ENCODE measurements at places on chromosomes 6 and 20. TPM values are rescaled to one million over a fixed set of nuclear protein-coding genes. Genes with fewer than 3 reads are reported as not detected.

DNA sequence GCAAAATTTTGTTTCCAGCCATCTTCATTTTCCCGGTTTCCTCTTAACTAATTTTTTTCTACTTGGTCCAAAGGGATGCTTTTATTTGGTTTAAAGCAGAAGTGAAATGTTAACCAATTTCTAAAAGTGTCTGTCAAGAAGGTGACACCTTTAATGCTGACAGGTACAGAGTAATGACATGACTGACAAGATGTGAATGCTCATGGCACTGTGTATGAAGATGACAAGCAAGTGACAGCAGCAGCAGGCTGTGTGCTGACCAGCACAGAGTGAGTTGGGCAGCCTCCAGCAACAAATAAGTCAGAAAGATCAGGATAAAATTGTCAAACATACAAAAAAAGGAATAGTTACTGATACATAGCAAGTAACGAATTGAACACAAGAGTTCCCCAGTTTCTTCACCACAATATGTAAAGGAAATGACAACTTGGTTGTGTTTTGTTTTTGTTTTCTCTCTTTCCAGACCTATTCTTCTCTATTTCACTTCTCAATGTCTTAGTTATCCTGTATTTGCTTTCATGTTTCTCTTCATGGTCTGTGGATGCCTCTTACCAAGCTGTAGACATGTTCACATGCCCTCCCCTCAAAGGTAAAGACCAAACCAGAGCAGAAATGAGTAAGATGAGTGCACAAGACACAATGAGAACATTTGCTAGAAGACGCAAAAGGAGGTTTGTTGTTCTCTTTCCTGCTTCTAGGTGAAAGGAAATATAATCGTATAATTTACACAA lies 174.9 kb downstream of the FRK start:
- H3K27ac ChIP-seq: no peak overlapping the region
- H3K4me1 ChIP-seq: no peaks in the 10 kb centered on the region
- DNase-seq: no peak
- no peaks in the 10 kb centered on the region for H3K36me3 ChIP-seq
- no peaks in the 10 kb centered on the region for H3K27me3 ChIP-seq
- H3K4me3 ChIP-seq: no peak overlapping the region

DNA sequence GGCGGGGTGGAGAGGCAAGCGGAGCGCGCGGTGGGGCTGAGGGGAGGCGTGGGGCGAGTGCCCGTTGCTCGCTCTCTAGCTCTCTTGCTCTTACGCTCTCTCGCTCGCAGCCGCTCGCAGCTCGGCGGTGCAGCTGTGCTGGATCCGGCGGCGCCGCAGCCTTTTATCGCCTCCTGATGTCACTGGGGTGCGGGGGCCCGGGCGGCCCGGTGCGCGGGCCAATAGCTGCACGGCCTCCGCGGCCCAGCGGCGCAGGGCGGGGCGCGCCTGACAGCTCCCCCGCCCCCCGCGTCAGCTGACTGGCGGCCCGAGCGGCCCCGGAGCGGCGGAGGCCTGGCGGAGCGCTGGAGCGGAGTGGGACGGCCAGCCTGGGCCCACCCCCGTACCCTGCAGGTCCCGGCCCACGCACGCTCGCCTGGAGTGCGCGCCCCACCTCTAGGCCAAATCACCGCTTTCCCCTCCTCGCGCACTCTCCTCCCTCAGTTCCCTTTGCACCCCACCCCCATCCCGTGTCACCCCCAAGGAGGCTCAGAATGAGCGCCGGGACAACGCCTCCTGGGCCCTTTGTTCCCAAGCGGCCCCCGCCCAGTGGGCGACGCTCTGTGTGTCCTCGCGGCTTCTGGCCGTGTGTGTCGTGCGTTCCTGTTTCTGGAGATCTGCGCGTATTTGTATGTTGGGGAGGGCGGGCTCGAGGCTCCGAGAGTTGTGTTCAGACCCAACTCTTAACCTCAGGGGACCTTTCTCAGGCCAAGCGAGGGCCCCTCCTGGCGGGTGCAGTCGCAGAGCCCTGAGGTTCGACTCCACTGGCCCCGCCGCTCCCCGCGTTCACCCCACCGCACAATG lies at the start of gene MAFB:
Gene MAFB (minus strand): TSS at position 137 of the 843 bp plus-strand sequence. CDS start 386 bp downstream, outside the sequence.
- H3K4me1 ChIP-seq: peaks cover 5% of the 10 kb centered on the region
- H3K27me3 ChIP-seq: no peaks in the 10 kb centered on the region
- peak; percentile 87 for DNase-seq
- no peaks in the 10 kb centered on the region for H3K36me3 ChIP-seq
- H3K4me3 ChIP-seq: peak within 1 kb of the TSS; percentile 91

DNA sequence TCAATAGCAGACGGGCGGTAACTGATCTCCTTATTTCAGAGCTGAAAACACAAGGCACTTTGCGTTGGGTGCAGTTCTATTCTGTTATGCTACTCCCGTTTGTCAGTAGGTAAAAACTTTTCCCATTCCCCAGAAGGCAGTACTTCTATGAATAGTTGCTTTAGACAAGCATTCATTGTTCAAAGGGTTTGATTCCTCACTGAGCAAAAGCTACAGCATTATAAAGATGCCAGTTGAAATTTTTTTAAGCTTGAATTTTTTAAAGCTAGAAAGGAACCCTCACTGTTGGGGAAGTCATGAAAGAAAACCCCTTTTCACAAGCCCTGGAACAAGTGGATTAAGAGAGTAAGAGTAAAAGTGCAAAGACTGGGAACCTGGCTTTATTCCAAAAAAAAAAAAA lies 42.3 kb downstream of the FUT9 start:
- no peak overlapping the region for H3K27ac ChIP-seq
- H3K36me3 ChIP-seq: no peaks in the 10 kb centered on the region
- H3K4me1 ChIP-seq: no peaks in the 10 kb centered on the region
- H3K4me3 ChIP-seq: no peak overlapping the region
- H3K27me3 ChIP-seq: no peaks in the 10 kb centered on the region

DNA sequence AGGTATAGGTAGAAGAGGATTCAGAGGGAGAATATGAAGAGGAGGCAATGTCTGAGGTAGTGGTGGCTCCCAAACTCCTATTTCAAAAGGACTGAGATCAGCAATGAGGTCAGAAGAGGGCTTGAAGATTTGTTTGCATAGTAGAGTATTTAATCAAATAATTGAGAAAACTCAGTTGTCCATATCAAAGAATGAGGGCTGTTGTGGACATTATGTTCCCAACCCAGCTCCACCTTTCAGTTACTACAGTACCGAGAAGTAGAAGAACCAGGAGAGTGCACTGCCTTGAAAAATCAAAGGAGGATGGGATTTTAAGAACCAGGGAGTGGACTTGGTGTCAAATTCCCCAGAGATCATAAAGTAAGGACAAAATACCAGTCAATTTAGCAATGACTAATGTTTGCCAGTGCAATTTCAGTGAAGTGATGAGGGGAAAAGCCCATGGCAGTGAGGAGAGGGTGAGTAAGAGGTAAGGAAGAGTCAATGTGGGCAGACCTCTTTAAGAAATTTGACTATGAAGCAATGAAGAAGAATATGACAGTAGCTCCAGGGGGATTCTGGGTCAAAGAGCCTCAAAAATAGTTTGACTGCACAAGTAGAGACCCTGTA lies 382.4 kb downstream of the PKHD1 start:
- H3K27me3 ChIP-seq: no peaks in the 10 kb centered on the region
- peaks cover 6% of the 10 kb centered on the region for H3K4me1 ChIP-seq
- DNase-seq: no peak
- H3K4me3 ChIP-seq: no peak overlapping the region
- no peaks in the 10 kb centered on the region for H3K36me3 ChIP-seq
- no peak overlapping the region for H3K27ac ChIP-seq

- no peak for DNase-seq
- no peaks in the 10 kb centered on the region for H3K4me1 ChIP-seq
- H3K27me3 ChIP-seq: no peaks in the 10 kb centered on the region
- H3K4me3 ChIP-seq: no peak overlapping the region
- H3K36me3 ChIP-seq: no peaks in the 10 kb centered on the region
- H3K27ac ChIP-seq: no peak overlapping the region
Observed at GRCh38 chr6:14290041-14290771, 172.6 kb downstream of the CD83 start.

GRCh38 chr6:51908243-51908642 lies 179.2 kb downstream of the PKHD1 start:
- no peak for DNase-seq
- no peak overlapping the region for H3K4me3 ChIP-seq
- no peaks in the 10 kb centered on the region for H3K27me3 ChIP-seq
- H3K27ac ChIP-seq: no peak overlapping the region
- no peaks in the 10 kb centered on the region for H3K36me3 ChIP-seq

- no peaks in the 10 kb centered on the region for H3K27me3 ChIP-seq
- no peak overlapping the region for H3K27ac ChIP-seq
- no peaks in the 10 kb centered on the region for H3K4me1 ChIP-seq
- peak; percentile 10 for DNase-seq
Observed at GRCh38 chr20:59807909-59808728, 125.3 kb downstream of the SYCP2 start.

DNA sequence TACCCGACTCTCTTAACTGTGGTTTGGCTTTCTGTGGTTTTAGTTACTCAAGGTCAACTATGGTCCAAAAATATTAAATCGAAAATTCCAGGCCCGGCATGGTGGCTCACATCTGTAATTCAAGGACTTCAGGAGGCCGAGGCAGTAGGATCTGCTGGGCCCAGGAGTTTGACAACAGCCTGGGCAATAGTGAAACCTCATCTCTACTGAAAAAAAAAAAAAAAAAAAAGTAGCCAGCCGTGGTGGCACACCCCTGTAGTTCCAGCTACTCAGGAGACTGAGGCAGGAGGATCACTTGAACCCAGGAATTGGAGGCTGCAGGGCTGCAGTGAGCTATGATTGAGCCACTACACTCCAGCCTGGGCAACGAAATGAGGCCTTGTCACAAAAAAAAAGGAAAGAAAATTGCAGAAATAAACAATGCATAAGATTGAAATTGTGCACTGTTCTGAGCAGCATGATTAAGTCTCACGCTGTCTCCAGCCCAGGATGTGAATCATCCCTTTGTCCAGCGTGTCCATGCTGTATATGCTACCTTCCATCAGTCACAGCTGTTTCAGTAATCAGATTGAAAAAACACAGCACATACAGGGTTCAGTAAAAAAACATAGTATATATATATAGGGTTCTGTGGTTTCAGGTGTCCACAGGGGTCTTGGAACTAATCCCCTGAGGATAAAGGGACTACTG lies 40.7 kb downstream of the RGS17 start:
- H3K4me3 ChIP-seq: no peak overlapping the region
- no peaks in the 10 kb centered on the region for H3K4me1 ChIP-seq
- peaks cover 9% of the 10 kb centered on the region for H3K27me3 ChIP-seq

- no peak for DNase-seq
- H3K27ac ChIP-seq: no peak overlapping the region
- H3K4me3 ChIP-seq: no peak overlapping the region
- H3K27me3 ChIP-seq: no peaks in the 10 kb centered on the region
Observed at GRCh38 chr6:162525181-162525580, 202.4 kb downstream of the PRKN start.

- H3K36me3 ChIP-seq: no peaks in the 10 kb centered on the region
- no peak overlapping the region for H3K27ac ChIP-seq
- no peaks in the 10 kb centered on the region for H3K4me1 ChIP-seq
- DNase-seq: no peak
Observed at GRCh38 chr6:1423578-1423977, 34.2 kb downstream of the FOXF2 start.

GRCh38 chr6:31655349-31656237 lies at the start of gene APOM:
TSS of gene APOM (plus strand) at chr6:31655894. CDS start at chr6:31655967, 73 bp downstream.
- H3K4me1 ChIP-seq: peaks cover 56% of the 10 kb centered on the region
- no peaks in the 10 kb centered on the region for H3K36me3 ChIP-seq
- H3K27ac ChIP-seq: peak within 1 kb of the TSS; percentile 80
- H3K27me3 ChIP-seq: no peaks in the 10 kb centered on the region
- peak within 1 kb of the TSS; percentile 63 for H3K4me3 ChIP-seq
- DNase-seq: no peak

DNA sequence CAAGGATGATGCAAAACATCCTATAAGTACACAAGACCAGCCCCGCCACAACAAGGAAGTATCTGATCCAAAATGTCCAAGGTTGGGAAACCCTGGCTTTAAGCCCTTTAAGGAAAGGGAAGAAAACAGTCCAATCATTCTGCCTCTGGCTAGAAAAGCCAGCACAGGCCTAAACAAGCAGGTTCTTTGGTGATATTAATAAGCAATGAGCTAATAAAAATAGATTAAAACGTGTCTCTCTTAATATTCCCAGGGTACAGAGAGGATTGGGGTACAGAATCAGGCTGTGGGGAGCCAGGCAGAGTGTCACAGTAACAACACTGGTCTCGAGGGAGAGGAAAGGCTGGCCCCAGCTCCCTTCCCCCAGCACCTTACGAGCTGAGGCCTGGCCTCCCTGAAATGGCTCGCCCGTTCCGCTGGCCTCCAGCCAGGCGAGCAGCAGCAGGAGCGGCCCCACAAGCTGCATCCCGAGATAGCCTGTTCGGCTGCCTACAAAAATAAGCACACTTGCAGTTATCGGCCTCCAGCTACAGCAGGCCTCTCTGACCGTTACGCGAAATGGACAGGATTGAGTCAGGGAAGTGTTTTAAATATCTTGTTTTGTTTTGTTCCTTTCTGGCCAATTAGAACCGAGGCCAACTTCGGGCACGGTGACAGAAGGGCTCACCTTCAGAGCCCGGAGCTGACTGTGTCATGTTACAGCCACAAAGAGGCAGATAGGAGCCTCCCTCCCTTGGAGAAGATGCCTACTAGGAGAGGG lies 4.0 kb upstream of the ZMYND8 start:
- no peaks in the 10 kb centered on the region for H3K27me3 ChIP-seq
- peak; percentile 92 for DNase-seq
- peaks cover 48% of the 10 kb centered on the region for H3K4me1 ChIP-seq
- no peaks in the 10 kb centered on the region for H3K36me3 ChIP-seq

- no peaks in the 10 kb centered on the region for H3K27me3 ChIP-seq
- no peak for DNase-seq
- H3K4me3 ChIP-seq: no peak overlapping the region
- no peak overlapping the region for H3K27ac ChIP-seq
Observed at GRCh38 chr20:20143165-20143564, 90.8 kb downstream of the CFAP61 start.

DNA sequence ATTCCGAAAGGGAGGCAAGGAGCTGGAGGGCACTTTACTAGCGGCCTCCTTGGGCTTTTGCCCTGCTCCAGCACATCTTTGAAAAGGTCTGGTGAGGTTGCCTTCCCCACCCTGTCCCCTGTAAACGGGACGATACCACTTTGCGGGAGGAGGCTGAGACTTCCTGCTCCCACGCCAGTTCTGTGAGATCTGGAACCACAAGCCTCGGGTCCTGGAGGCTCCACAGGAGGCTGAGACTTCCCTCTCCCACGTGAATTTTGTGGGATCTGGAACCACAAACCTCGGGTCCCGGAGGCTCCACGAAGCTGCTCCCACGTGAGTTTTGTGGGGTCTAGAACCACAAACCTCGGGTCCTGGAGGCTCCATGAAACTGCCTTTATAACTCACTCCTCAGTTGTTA lies 209.3 kb downstream of the DLL1 start:
- no peaks in the 10 kb centered on the region for H3K27me3 ChIP-seq
- H3K4me3 ChIP-seq: no peak overlapping the region
- DNase-seq: no peak
- H3K36me3 ChIP-seq: no peaks in the 10 kb centered on the region
- H3K4me1 ChIP-seq: no peaks in the 10 kb centered on the region

Gene BTBD9
- total RNA-seq: 12.4 TPM

Gene NFATC2
- 3.5 TPM for total RNA-seq

Gene TGM2
- 120 TPM for total RNA-seq

Gene SLC52A3
- total RNA-seq: not detected

Gene KIAA1755
- 1.4 TPM for total RNA-seq

Gene SDCBP2
- 3.6 TPM for total RNA-seq

Gene GCNT2
- 2.8 TPM for total RNA-seq
